HFF-Myc (cell line): ENCODE measurements at places on chromosomes 6 and 20.

- DNase-seq, result no peak
These were observed 163.3 kb upstream of the MOCS1 start for GRCh38 chr6:40097590-40097989.

DNA sequence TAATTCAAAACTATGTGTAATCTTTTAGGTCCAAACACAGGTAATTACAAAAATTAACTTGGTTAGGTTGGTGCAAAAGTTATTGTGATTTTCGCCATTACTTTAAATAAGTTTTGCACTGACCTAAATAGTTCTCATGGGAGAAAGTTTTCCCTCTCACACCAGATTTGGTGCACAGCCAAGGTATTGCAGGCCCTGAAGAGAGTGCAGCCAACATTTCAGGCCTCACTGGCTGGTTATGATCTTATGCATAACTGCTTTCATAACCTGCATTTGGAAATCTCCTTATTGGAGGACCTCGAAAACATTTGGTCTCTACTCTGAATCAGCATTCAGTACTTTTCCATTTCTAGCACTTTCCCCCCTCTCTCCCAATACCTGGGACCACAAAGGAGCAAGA, 993.1 kb upstream of the MANEA start:
- no peak for DNase-seq

DNA sequence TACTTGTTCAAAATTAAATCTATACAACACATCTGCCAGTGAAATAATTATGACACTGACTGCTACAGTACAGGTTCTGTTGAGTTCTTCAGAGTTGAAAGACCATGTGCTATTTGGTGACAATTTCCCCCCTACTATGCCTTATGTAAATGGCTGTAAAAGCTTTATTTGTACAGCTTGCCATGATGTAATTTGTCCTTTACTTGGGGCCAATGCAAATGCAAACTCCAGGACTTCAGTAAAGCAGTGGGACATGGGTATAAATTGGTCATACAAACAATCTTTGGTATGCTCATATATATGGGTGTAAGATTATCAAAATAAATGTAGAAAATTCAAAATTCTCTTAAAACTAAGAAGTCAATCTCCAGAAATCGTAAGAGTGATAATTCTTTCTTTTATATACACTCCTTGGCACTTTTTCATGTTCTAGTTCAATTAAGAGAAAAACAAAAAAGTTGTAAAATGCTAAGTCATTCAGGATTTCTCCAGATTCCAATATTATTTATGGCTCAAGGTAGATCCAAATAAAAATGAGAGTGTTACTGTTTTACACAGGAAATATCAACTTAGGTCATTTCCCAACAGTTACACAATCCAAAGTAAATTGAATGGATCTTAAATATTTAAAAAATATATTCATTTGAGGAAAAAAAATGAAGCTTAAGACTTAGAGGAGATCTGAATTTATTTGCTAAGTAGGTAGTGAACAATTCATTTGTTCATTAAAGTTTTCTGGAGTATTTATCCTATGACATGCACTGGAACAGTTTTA, 1310.5 kb upstream of the CITED2 start:
- no peak for DNase-seq

GRCh38 chr6:100988391-100988984, 107.4 kb upstream of the ASCC3 start:
- DNase-seq, result no peak

GRCh38 chr20:36499723-36500501, 41.4 kb upstream of the MYL9 start:
- no peak for DNase-seq

DNA sequence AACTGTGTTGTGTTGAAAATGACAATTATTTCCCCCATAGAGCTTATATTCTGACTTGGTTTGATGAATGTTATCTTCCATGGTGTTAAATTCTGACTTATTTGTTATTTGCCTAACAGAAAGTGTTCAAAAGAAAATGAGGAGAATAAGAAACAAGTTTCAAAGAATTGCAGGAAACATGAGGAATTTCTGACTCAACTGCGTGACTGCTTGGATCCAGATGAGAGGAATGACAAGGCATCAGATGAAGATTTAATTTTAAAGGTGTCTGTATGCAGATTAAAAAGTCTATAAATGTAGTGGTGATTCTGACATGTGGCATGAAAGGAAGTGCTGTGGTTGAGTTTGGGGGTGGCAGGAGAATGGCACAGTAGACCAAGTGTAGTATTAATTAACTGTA, 50.6 kb downstream of the CCDC170 start:
- DNase-seq, result no peak

DNA sequence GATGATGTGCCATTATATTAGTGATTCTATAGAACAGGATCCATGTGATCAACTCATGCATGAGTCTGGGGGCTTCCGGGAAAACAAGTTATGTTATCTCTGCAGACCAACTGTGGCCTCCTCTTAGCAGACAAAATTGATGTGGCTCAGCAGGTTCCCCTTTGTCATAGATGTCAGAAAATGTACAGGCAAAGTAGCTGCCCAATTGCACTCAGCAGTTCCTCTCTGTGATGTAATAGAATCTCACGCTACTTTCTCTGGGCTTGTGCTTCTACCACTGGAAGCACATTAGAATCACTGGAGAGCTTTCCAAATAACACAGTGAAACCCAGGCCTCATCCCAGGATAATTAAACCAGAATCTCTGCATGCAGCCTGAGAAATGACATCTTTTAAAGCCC, 253.1 kb downstream of the SLC24A3 start:
- no peak for DNase-seq

DNA sequence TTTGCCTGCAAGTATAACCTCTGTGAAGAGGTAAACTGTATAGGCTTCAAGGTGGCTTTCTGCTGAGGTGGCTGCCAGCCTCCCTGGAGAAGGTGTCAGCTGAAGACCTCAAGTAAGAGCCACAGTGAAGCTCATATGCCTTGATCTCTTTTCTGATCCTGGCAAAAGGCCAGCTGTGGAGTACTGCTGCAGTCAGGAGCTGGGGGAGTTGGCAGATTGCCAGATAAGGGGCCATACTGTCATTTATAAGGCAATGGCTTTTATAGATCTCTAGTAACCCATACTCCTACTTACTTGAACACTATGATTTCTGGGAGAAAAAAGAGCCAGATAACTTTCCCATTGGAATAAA, 8.8 kb upstream of the CEP85L start:
- no peak for DNase-seq

- no peak for DNase-seq
These were observed 21.0 kb downstream of the OPRM1 start for GRCh38 chr6:154060076-154060475.

DNA sequence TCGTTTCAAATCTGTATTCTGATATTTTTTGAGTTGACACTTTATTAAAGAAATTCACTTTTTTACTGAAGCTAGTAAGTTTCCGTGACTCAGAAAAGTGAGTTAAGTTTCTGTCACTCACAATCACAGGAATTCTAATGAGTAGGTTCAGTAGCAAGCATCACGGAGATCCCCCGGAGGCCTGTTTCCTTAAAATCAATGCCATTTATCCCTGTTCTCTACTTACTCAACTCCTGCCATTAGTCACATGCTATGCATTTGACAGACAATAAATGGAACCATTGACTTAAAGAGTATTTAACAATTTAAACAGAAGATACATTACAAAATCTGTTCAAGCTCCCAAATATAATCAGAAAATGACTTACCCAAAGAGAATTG, 9.1 kb downstream of the SLC18B1 start:
- DNase-seq, result no peak

GRCh38 chr6:115909923-115910546, 150.7 kb downstream of the FRK start:
- DNase-seq, result no peak

GRCh38 chr6:148177589-148178233, 164.9 kb upstream of the SASH1 start:
- peak; percentile 57 for DNase-seq

GRCh38 chr6:110102411-110102810, 77.1 kb downstream of the WASF1 start:
- no peak for DNase-seq

DNA sequence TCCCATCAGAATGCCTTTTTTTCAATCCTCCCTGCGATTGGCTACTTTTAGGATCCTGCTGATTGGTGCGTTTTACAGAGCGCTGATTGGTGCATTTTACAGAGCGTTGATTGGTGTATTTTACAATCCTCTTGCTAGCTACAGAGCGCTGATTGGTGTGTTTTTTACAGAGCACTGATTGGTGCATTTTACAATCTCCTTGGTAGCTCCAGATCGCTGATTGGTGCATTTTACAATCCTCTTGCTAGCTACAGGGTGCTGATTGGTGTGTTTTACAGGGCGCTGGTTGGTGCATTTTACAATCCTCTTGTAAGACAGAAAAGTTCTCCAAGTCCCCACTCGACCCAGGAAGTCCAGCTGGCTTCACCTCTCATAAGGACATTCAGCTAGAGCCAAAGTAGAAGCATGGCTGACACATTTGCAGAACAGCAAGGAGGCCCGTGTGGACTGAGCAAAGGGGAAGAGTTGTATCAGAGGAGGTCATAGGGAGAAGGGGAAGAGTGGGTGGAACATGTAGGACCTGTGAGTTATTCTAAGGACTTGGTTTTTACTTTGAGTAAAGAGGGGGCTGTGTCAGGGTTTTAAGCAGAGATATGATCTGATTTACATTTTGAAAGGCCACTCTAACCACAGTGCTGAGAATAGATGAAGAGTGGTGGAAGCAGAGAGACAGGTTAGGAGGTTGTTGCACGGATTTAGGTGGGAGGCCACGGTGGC, 2.6 kb downstream of the ALDH5A1 start:
- no peak for DNase-seq

DNA sequence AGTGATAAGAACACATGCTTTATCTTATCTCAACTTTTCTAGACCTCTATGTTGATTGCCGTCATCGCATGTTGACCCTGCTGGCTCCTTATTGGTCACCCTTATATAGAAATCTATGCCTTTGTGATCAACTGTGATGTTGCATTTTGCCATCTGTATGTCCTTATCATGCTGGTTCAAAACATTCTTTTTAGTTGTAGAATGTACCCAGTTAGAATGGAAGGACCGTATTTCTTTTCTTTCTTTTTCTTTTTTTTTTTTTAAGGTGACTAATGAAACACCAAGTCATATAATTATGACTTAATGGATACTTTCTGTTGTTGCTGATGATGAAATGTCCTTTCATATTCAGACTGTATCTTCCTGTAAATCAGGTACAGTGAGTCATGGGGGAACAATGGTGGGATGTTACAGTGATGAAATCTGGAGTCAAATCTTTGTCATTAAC, 145.9 kb upstream of the CITED2 start:
- DNase-seq, result no peak

GRCh38 chr20:57790176-57790575, 80.4 kb upstream of the PMEPA1 start:
- DNase-seq, result no peak

DNA sequence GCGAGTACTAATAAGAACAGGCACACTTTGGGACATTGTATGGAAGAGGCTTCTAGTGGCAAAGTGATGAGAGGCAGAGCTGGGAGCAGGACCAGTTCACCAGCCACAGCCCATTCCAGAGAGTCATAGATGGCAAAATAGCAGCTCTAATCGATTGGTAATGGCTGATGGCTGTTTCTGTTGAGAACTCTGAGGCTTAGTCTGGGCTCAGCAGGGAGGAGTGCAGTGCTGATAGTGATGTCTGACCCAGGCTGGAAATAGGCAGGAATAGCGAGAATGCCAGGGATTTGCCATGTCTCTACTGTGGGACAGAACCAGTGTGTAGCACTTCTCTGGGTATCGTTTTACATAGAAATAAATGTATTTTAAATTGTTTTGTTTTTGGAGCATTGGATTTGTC, 620.0 kb upstream of the FLRT3 start:
- DNase-seq, result no peak

DNA sequence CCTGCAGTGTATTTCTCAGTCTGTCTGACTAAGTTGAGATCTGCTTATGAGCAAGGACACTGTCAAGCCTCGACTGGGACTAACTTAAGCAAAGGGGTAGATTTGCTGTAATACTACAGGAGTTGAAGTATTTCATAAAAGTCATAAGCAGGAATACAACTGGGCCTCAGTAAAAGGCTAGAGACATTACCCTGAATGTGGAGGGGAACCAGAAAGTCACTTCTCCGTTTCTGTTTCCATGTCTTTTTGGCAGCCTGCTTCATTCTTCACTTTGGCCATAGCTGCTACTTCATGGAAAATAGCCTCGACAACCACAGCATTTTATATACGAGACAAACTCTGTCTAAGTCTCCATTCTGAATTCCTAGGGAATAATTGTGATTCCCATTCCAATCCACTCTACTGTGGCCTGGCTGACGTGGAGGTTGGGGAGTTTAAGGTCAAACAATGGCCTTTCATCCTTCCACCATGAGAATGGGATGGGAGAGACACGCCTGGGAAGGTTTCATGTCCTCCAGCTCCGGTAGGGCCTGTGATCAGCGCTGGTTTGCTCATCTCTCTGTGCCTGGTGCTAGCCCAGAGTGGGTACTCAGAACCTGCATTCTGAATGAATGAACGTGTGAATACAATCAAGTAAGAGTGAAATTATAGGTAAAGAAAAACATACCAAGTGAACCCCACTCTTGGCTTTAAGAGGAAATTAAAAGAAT, 37.1 kb upstream of the DUSP22 start:
- no peak for DNase-seq
